ENCODE measurements at places on chromosomes 7 and 10.

DNA sequence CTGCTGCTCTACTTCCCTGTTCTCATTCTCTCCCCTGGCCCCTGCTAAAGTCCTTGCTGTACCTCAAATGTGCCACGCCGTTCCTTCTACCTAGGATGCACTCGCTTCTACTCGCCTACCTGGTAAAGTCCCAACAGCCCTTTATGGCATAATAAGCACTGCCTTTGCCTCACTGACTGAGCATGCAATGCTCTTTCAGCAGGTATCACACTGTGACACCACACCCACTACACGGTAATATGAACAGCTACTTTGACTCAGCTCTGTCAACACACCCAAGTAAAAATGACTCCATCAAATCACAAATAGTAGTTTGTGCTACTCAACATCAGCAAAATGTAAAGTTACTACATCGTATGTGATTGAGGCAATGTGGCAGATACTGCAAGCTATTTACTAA lies 37.6 kb downstream of the FAM204A start:
- DNase-seq = no peak

DNA sequence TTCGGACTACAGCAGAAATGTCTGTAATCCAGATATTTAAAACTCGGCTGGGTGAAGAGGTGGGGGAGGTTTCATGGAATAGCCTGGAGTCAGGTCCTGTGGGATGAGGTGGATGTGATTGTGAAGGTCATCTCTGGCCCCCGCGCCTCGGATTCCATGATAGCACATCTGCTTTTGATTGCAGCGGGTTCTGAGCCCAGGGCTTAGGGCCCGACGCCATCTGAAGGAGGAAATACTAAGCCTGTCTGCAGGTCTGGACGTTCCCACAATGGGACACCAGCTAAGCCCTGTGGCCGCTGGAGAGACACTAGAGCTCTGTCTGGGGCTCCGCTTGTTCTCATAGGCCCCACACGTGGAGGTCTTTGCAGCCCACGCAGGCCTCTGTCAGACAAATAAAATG lies 328.7 kb downstream of the CXCL12 start:
- no peak for DNase-seq

DNA sequence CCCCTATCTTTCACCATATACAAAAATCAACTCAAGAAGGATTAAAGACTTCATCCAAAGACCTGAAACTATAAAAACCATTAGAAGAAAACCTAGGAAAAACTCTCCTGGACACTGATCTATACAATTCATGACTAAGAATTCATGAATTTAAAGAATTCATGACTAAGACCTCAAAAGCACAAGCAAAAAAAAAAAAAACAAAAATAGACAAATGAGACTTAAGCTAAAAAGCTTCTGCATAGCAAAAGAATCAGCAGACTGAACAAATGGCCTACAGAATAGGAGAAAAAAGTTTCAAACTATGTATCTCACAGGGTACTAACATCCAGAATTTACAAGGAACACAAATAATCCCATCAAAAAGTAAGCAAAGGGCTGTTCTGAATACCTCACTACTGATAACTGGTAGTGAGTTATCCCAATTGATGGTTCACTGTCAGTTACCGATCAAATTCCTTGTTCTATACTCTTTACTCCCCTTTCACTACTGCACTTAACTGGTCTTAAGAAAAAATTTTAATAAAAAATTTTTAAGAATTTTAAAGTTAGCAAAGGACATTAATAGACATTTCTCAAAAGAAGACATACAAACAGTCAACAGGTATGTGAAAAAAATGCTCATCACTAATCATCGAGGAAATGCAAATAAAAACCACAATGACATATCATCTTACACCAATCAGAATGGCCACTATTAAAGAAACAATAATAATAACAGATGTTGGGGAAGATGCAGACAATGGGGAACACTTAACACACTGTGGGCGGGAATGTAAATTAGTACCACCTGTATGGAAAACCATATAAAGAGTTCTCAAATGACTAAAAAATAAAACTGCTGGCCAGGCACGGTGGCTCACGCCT lies 33.2 kb downstream of the KMT2C start:
- DNase-seq = no peak

DNA sequence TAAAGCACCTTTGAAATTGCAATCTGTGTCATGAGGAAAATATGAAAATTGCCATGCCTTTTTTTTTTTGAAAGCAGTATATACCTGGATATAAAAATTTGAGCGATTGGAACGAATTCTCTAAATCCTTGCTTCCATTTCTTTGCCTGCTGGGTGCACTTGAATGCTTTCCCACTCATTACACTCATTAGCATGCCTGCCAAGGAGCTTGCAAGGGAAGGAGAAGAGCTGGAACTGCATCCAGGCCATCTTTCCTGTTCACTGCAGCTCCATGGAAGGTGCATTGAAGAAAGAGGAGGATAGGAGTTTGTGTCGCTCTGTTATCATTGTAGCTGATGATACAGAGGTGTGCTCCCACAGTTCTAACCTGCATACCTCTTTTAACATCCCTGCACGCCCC lies 102.4 kb upstream of the GJD4 start:
- DNase-seq = no peak

DNA sequence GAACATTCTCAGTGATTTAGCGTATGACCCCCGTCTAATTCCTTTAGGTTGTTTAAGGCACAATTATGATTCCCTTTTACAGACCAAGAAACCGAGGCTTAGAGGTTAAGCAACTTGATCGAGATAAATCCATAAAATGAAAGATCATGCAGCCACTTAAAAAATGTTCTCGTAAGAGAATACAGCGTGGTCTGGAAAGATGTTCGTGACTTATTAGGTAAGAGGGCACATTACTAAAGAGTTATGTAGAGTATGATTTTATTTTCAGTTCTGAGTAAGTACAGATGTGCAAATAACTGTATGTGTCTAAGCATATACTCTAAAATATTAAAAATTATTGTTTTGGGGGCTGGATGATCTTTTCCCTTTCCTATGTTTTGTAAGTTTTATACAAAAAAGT lies 575.1 kb downstream of the PARD3 start:
- DNase-seq = no peak

DNA sequence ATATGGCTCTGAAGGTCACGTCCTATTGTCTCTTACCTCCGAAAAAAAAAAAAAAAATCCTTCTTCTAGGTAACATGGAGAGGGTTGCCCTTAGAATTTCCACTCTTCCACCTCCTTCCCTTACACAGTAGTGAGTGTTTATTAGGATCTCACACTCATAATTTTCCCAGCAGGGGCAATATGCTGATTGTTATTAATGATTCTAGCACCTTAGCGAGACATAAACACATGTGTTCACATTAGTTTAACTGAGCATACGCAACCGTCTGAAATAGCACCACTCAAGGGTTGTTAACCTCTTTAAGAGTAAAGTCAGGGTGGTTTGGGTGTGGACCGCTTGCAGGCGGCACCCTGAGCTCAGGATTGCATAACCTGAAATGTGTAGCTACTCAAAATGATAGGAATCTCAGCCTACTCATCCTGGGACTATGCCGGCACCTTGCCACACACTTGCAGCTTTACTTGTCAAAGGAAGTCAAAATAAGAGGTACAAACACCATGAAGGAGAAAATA lies 52.2 kb downstream of the CPEB3 start:
- no peak for DNase-seq

DNA sequence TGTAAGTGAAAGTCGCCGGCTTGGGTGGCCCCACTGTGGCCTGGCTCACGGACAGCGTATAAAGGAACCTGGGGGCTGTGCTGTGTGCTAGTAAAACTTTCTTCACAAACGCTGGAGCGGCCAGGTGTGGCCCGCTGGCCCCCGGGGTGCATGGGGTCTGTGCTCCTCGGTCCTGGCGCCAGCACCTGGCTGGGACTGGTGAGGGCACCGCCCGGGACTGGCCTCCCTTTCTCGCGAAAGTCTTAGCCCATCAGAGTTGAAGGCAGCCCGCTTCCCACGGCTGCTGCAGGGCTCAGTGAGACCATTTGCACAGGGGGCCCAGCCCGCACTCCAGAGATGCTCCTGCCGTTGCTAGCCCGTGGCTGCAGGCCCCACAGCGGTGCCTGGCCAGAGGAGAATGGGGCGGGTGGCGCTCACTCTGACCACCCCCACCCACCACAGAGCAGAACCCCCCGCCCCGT lies 5.8 kb downstream of the PWWP2B start:
- no peak for DNase-seq

GRCh38 chr7:88668591-88668990 lies 90.9 kb upstream of the ZNF804B start:
- DNase-seq = no peak
